NCI-H2081 treated with DMSO at 0.1 percent for 48 hours (cell line): ENCODE measurements at places on chromosomes 7 and 10.

DNA sequence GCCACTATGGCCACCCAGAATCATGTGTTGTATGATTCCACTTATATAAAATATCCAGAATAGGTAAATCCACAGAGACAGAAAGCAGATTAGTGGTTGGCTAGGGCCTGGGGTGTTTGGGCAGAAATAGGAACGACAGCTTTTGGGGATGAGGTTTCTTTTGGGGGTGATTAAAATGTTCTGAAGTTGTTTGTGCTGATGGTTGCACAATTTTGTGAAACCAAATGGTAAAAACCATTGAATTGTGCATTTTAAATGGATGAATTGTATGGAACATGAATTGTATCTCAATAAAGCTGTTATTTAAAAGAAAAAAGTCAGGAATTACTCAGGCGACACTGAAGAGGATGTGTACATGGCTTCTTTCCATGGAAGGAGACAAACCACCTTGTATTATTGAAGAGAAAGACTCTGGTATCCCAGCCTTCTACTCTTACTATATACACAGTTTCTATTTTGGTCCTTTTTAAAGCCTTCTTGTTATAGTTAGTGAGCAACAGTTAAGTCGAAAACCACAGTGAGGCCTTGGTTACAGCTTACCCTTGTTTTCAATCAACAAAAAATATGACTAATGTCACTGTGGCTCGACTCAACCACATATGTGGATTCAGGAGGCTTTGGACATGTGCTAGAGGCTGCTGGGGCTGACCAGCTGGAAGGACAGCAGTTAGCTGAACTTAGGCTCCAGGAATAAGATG, 57.1 kb upstream of the KMT2E start:
- DNase-seq, result no peak

DNA sequence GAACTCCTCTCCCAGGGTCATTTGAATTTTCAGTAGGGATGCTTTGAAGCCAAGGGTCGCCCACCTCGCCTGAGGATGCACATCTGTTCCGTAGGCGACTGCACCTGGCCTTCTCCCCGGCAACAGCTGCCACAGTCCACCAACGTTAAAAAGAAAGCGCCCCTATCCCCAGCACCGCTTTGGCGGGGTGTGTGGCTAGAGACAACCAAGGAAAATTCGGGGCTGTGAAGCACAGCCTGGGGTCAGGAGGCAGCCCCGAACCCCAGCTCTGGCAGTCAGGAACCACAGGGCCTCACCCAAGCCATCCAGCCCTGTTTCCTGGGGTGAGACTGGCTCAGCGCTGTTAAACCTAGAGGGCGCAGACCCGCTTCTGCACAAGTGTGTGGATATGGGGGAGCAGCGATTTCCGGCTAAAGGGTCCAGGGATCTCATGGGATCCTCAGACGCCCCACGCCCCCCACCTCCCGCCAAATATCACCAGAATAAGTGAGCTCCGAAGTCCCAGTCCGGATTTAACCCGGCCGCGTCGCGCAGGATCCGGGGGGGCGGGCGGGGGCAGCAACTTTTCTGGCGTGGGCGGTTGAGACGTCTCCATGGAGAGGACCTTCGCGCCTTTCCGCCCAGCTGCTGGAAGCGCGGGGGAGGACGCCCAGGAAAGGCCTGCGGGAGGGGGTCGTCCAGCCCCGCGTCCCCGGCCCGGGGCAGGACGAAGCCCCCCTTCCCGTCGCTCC, 822 bp downstream of the ZC3HAV1L start:
- no peak for DNase-seq

- DNase-seq, result no peak
Measured at GRCh38 chr7:13198036-13198435, 510.6 kb downstream of the ARL4A start.

GRCh38 chr10:82148764-82149163, 273.8 kb downstream of the NRG3 start:
- no peak for DNase-seq

GRCh38 chr10:100738055-100738827, 7.1 kb upstream of the PAX2 start:
- no peak for DNase-seq

DNA sequence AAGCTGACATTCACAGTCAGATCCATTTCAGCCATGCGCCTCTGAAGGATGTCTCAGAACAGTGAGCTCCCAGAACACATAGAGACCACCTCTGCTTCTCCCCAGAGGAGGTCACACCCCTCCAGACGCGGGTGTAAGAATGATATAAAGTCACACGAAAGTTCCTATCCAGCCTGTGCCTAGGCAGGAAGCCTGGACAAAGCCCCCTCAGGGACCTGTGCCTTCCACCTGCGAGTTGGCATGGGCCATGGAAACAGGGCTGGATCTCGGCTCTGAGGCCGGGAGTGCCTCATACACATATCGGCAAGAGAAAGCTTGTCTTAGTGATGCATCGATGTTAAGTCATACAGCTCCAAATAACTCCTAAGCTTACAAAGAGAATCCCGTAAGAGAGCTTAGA, 5.0 kb downstream of the VIPR2 start:
- DNase-seq, result no peak

GRCh38 chr10:30433306-30433729, 666 bp upstream of the MAP3K8 start:
- no peak for DNase-seq

DNA sequence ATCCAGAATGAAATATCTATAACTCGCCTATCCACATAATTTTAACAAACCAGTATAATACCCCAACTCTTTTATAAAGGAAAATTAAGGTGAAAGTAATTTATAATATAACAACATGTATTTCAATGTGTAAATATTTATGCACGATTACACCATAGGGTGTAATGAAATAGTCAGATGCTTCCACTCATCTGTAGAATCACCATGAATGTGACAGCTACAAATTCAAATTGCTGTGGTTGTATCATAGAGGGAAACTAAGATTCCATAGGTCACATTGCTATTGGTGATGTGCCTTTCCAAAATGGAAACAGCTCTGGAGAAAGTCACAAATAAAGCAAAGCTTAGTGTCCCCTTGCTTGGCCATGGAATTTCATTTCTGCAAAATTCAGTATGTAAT, 95.7 kb downstream of the CPED1 start:
- DNase-seq, result no peak

- no peak for DNase-seq
Measured at GRCh38 chr10:26699631-26700030, 2.1 kb downstream of the PDSS1 start.

GRCh38 chr10:845526-845925, 86.0 kb downstream of the LARP4B start:
- DNase-seq, result no peak

DNA sequence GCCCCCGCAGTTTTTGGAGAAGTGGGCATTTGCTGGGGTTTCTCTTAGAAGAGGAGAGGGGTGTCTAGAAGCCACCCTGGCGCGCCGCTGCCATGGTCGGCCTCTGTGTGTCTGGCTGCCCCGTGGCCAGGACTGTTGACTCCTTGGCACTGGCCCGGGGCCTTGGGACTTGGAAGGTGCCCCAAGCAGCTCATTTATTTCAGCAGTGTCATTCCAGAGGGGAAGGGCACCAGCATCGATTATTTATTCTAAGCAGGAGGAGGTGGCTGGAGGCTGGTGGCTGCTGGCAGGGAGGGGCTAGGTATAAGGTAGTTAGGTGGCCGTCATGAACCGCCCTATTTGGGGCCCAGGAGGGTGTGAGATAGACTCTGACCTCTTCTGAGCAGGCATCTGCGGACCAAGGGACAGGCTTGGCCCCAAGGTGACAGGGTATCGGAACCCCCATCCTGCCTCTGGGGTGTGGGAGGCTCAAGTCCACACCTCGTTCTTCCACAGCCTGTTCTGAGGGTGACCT, 1.6 kb downstream of the GTF2IRD1 start:
- no peak for DNase-seq

- no peak for DNase-seq
Measured at GRCh38 chr10:74957285-74957961, 131.0 kb downstream of the KAT6B start.

- DNase-seq, result no peak
Measured at GRCh38 chr7:49762666-49763065, 10.8 kb upstream of the VWC2 start.

DNA sequence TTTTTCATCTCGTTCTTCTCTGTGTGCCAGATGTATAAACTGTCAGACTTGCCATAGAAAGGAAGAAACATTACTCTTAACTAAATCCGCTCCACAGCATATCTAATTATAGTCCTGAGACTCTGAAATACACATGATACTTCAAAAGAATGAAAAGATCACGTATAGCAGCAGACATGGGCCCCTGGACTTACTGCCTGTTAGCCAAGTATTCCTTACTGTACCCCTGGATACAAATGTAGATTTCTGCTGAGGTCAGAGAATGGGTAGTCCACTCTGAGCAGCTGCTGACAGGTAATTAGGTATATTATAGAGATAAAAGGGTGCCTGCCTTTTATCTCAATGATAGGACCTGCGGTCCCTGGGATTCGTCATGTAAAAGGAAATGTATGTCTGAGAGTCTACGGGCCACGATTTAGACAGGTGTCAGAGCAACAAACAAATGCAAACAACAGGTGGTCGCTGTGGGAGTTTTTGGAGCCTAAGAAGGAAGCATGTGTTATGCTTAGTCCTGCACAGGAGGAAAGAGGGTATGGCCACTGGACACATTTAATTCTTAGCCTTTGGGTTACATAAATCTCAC, 69.4 kb downstream of the VOPP1 start:
- peak; percentile 50 for DNase-seq

DNA sequence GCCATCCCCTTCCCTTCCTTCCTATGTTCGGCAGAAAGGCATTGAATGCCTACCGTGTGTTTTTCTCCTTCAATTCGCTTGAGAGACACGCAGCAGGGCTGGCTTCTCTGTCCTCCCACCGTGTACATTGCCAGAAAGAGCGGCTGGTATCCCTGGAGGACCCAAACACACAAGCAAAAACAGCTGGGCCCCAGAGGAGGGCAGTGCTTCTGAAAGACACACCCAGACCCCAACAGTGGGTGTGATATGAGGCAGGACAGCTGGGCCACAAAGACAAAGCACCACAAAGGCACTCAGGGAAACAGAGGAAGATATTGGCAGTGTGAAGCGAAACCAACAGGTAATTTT, 133.1 kb upstream of the SH2B2 start:
- no peak for DNase-seq

- no peak for DNase-seq
Measured at GRCh38 chr7:7565746-7566650, 686 bp upstream of the MIOS start.

GRCh38 chr7:78499971-78500370, 701.4 kb downstream of the PHTF2 start:
- DNase-seq, result no peak

DNA sequence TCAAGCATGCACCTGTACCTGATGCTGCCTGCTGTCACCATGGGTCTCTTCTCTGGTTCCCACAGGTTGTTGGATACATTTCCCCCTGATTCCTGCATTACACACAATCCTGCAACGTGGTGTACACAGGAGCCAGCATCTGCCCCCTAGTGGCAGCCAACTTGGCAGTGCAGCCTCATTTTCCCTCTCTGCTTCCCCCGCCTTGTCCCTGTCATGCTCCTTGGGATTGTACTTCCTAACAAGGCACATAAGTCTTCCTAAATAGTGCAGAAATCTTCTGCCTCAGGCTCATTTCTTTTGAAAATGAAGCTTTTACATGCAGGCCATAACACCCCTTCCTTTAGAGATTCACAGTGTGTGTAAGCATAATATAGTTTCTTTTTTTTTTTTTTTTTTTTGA, 387.5 kb downstream of the CCSER2 start:
- no peak for DNase-seq

DNA sequence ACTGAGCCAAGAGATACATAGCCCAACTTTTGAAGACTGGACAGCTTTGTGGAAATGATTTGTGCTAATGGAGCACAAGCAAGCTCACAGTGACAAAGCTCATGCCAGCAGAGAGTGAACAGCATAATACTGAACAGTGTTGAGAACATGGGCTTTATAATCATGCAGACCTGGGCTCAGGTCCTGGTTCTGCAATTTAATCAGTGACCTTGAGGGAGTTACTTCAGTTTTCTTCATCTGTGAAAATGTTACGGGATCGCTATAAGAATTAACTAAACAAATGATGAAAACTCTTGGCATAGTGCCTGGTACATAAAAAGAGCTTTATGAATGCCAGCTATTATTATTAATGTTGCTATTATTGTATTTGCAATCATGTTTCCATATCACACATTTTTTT, 690.5 kb upstream of the LRRN3 start:
- DNase-seq, result no peak

DNA sequence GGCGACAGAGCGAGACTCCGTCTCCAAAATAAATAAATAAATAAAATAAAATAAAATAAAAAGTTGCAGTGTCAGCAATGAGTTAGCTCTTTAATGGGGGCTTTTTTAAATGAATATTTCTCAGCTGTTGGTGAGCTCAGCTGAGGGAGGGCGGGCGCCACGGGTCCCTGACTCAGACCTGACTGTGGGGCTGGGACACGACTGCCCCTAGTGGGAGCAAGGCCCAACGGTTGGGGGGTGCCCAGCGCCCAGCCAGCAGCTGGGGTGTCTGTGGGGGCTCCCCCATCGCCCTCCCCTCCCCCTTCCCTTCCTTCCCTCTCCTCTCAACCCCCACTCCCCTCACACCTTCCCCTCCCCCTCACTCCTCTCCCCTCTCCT, 46.6 kb downstream of the PWWP2B start:
- no peak for DNase-seq

DNA sequence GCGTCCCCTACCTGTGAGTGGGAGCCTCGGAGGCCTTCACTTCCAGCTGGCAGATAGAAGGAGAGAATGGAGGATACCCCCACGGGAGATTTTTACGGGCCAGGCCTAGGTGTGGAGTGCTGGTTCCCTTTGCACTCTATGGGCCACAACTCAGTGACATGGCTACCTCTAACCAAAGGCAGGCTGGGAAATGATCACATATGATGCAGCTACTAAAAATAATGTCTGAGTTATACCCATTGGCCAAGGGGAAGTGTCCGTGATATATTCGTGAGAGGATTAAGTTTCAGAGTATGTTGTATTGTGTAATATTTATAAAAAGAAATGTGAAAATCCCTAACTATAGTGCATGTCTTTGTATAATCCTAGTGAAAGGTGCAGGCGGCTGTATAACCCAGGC, 13.5 kb upstream of the HIPK2 start:
- no peak for DNase-seq

GRCh38 chr7:28432105-28432504, 19.8 kb downstream of the CREB5 start:
- DNase-seq, result no peak

GRCh38 chr10:12660812-12661211, 311.5 kb downstream of the CAMK1D start:
- DNase-seq, result no peak

- DNase-seq, result no peak
Measured at GRCh38 chr7:11009631-11010030, 36.0 kb downstream of the PHF14 start.

- no peak for DNase-seq
Measured at GRCh38 chr10:474946-475345, 214.5 kb downstream of the DIP2C start.

DNA sequence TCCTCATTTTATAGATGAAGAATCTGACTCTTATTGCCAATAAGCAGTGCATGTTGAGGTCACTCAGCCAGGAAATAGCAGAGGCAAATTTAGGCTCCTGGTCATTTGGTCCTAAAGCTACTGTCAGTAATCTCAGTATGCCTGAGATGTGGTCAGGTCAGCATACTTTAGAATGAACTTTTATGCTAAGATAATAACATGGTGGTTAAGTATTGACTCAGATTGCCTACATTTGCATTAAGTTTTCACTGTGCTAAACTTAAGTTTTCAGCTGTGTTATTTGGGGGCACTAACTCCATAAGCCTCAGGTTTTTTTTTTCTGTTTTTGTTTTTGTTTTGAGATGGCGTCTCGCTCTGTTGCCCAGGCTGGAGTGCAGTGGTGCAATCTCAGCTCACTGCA, 35.9 kb upstream of the CCSER2 start:
- DNase-seq, result no peak

- DNase-seq, result no peak
Measured at GRCh38 chr7:136803028-136803427, 65.4 kb upstream of the CHRM2 start.

GRCh38 chr7:94943134-94943533, 35.7 kb downstream of the PPP1R9A start:
- DNase-seq, result no peak
